ENCODE measurements at places on chromosomes 2 and 18.
A peak's percentile ranks its signal among the peaks of the same experiment; 100 is the strongest.

- DNase-seq, result peak; percentile 60
Measured at GRCh38 chr18:26405190-26405801, 143.1 kb downstream of the KCTD1 start.

- no peak for DNase-seq
Measured at GRCh38 chr2:18603854-18604530, 14.6 kb upstream of the NT5C1B start.

GRCh38 chr2:71776227-71776626, 322.9 kb downstream of the DYSF start:
- peak; percentile 35 for DNase-seq

DNA sequence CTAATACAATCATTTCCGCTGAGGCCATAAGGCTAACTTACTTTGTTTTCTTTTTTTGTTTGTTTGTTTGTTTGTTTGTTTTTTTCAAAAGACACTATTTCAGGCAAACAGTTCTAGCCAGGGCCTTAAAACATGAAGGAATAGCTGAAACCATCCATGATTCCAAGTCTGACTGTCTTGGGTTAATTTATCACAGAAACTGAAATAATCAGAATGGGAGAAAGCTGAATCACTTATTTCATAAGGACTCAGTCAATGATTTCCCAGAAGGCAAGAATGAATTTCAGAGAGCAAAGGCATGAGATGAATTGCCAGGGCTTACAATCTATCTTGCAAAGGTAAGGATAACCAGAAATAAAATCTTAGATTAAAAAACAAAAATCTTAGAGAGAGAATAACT, 1315.1 kb downstream of the SUCLG1 start:
- no peak for DNase-seq

DNA sequence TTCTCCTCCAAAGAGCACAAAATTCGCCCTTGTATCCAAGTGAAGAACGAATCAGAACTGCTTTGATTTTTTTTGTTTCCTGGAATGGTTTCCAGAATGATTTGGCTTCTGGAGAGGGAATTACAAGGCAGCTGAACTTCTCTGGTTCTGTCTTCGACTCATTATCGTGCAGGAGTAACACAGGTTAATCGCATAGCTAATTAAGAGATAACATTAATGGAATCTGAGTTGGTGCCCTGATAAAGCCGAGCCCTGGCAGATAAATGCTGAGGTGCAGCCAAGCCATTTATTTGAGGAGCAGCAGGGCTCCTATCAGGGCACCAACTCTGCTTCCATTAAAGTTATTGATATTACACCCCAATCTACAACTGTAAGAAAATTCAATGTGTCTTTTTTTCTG, 433.7 kb downstream of the ZNF521 start:
- no peak for DNase-seq

GRCh38 chr2:191863988-191864387, 17.1 kb upstream of the CAVIN2 start:
- no peak for DNase-seq

GRCh38 chr2:68487773-68488355, 20.5 kb downstream of the APLF start:
- no peak for DNase-seq

GRCh38 chr2:189609423-189609816, 28.8 kb upstream of the SLC40A1 start:
- no peak for DNase-seq

DNA sequence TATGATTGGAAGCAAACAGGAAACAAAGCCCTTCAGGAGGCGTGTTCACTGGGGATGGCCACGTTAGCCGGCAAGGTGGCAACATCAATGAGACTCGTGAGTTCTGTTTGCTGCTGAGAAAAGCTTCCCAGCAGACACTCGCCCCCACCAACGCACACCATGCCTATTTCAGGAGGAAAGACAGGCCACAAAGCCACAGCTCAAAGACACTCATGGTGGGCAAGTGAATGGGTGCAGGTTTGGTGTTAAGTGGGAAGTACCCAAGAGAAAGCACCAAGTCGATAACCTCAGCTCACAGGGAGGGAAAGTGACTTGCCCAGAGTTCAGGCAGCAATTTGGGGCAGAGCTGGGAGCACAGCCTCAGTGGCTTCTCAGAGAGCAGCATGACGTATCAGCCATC, 10.5 kb upstream of the MTERF4 start:
- peak; percentile 38 for DNase-seq

DNA sequence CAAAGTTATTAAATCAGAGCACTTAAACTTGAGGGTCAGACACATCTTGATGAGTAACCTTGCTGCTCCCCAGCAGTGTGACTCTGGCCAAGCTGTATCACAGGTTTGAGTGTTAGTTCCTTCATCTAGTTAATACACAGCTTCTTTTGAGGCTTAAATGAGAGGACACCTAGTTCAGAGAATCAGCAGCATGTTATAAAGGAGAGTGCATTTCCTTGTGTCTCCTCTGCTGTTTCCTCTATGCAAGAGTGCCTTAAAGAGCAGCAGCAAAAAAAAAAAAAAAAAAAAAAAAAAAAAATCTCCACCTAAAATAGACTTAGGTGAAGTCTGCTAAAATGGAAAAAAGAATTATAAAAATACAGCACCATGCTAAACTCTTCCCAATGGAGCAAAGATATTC, 261.9 kb downstream of the TCF4 start:
- DNase-seq, result no peak

- DNase-seq, result no peak
Measured at GRCh38 chr18:26584745-26585144, 36.4 kb upstream of the KCTD1 start.

- no peak for DNase-seq
Measured at GRCh38 chr18:48222118-48222517, 187.1 kb downstream of the ZBTB7C start.

GRCh38 chr18:30999186-30999585, 43.4 kb downstream of the DSC3 start:
- no peak for DNase-seq

DNA sequence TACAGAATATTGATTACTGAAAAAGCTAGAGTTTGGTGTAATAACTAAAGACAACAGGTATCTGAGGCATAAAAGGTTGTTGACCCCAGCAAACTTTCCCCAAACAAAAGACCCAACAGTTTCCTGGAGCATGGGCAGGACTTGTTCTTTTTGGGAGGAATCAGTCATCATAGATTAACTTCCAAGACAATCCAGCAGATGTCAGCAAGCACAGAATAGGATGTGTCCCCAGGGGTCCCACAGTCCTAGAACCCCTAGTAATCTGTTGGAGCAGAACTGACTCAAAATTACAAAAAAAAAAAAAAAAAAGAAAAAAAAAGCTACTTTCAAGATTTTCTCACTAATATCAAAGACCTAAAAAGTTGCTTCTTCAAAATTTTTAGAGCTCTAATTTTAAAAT, 564.7 kb upstream of the SLC39A10 start:
- no peak for DNase-seq

DNA sequence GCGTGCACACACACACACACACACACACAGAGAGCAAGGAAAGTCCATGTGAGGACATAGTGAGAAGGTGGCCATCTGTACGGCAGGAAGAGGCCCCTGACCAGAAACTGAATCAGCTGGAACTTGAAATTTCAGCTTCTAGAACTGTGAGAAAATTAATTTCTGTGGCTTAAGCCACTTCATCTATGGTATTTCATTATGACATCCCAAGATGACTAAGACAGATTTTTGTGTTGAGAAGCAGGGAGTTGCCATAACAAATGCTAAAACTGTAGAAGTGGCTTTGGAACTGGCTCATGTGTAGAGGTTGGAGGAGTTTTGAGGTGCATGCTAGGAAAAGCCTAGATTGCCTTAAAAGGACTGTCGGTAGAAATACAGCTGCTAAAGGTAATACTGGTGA, 63.4 kb upstream of the ZBTB7C start:
- no peak for DNase-seq

GRCh38 chr2:230976671-230977171, 19.2 kb upstream of the SPATA3 start:
- no peak for DNase-seq

- DNase-seq, result peak; percentile 49
Measured at GRCh38 chr2:238406221-238406997, 20.3 kb upstream of the ASB1 start.

DNA sequence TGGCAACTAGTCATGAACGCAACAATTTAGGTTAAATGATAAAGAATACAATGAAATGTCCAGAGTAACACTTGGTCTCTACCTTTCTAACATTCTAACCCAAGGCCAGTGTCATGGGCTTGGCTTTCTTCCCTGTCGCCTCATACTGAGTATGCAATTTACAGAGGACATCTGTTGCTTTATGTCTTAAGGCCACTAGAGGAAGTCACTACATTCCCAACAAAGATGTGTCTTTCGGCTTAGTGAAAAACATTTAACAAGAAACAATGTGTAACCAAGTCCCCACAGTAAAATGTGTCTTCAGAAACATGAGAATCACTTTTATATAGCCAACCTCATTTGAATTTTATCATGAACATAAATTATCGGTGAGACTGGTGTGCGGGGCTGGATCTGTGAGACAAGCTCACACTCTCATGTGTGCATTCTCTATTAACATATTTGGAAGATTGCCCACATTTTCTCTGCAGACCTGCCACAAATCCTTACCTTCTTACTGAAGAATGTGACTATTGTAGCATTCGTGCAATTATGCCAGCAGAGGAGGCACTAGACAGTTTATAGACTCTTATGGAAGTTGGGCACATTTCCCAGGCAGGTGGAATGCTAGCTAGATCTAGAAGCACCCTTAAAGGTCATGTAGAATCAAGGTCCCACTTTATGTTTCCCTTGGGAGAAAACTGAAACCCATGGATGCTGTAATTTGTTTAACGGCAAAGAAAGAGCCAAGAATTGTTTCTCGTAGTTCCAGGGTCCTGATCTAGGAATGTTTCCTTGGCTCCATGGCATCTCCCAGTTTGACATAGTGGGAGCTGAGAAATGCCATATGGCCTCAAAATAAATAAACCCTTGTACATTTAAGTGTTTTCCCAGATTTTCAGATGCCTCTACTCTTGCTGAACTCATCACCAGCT, 101.8 kb downstream of the CD226 start:
- DNase-seq, result no peak

DNA sequence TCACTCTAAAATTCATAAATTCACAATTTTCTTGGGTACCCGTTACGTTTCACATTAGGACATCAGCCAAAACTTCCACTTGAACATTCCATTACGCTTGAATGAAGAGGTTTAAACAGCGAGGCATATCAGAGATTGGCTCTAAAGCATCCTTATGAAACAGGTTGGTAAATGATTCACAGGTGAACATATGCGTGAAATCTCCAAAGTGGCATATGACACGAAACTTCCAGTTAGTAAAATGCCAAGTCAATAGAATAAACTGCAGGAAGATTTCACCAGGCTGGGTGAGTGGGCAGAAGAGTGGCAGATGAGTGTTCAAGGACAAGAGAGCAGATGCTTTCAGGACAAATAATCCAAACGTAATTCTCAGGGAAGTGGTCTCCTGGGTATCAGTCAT, 33.9 kb upstream of the GLS start:
- DNase-seq, result no peak

DNA sequence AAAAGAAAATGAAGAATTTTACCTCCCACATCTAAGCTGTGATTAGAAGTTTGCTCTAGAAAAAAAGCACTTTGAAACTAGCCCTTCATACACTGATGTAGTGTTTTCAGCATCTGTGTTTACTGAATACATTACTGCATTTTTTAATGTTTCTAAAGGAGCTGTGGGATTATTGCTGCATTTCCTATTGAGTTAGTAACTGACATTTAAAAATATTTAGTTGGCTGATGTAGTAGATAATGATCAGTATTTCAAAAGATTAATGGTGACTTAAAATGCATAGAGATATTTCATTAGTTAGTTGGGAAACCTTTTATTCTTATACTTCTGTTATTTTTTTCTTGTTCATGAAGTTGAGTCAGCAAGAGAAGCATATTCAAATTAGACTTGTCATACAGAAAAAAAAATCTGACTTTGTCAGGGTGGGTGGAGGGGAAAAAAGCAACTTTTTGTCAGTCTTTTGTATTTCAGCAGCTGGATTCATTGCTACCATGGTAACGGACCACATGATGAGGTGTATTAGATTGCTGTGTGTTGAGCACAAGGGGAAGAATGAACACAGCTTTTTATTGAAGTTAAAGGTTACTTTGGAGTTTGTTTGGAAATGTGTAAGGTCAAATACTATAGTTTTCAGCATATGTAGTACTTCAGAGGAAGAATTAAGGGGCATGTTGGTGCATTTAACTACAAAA, at the start of gene DTNA:
DTNA (plus strand) TSS at position 549 of the 692 bp plus-strand sequence. CDS start 45,679 bp downstream, outside the sequence.
- no peak for DNase-seq

- DNase-seq, result no peak
Measured at GRCh38 chr18:58139459-58140386, 95.7 kb downstream of the NEDD4L start.

- peak; percentile 57 for DNase-seq
Measured at GRCh38 chr2:143629340-143629739, 500.1 kb downstream of the ARHGAP15 start.

DNA sequence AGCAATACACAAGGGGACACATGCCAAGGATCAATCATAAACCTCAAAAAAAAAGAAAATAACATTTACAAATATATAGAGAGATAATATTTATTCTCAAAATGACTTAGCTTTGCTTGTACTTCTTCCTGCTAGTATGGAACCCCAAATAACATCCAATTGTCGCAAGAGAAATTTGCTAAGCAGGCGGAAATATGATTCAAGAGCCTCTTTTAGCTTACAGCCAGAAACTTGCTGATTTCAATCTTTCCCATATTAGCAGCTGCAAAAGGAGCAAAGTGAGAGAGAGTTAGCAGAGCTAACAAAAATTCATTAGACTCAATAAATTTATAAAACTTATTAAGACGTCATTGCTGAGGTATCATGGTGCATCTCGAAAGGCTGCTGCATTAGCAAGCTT, 294.9 kb downstream of the FSIP2 start:
- DNase-seq, result no peak

GRCh38 chr2:8544171-8544785, 137.6 kb upstream of the ID2 start:
- no peak for DNase-seq

GRCh38 chr2:238994876-238995275, 147.0 kb downstream of the TWIST2 start:
- no peak for DNase-seq

DNA sequence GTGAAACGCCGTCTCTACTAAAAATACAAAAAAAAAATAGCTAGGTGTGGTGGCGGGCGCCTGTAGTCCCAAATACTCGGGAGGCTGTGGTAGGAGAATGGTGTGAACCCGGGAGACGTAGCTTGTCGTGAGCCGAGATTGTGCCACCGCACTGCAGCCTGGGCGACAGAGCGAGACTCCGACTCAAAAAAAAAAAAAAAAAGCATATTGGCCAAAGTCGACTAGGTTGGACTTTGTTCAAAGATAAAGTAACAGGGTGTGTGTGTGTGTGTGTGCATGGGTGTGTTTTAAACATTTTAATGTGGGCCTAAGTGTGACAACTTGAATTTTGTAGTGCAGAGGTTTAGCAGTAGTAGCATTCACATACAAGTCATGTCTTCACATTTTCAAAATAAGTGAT, 11.7 kb downstream of the GEMIN6 start:
- no peak for DNase-seq

- no peak for DNase-seq
Measured at GRCh38 chr2:145206496-145207281, 686.8 kb upstream of the ZEB2 start.

- DNase-seq, result no peak
Measured at GRCh38 chr2:234643407-234643806, 146.5 kb upstream of the ARL4C start.

- peak; percentile 81 for DNase-seq
Measured at GRCh38 chr2:240819858-240820606, at the start of gene KIF1A. KIF1A (minus strand) TSS chr2:240820219; CDS start chr2:240797752, 22,467 bp downstream.

- peak; percentile 50 for DNase-seq
Measured at GRCh38 chr2:240965296-240965904, 33.0 kb upstream of the SNED1 start.
